Ascending aorta (tissue), 2 donors: ENCODE measurements at places on chromosomes 11 and 22.

DNA sequence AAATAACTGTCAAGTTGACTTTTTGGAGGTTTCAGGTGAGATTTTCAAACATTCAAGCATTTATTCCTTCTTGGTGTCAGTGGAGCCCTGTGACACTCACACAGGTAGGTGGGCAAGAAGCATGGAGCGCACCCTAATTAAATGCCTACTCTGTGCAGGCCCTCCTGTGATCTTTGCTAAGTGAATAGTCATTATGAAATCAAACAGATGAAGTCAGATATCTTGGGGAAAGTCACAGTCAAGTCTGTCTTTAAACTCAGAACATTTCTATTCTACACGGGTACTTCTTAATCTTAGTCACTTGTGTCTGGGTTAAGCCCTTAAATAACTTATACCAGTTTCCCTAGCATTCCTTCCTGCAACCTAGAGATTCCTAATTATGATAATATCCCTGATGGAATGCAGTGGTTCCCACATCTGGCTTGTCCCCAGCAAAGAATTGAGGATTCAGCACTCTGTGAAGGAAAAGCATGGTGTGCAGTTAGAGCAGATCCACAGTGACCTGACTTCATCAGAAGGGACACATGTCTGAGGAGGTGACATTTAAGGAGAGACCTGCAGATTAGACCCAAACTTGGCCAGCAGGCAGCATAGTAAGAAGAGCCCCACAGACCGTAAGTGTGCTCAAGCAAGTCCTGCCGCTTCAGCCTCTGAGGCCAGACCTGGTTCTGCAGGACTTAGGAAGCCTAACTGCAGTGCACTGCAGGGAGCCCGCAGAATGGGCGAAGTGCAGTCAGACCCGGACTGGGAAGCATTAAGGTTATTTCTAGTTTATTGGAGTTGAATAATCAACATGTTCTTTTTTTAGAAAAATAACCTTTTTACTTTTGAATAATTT is 85.3 kb upstream of the GAL start:
- peaks cover 85% of the 10 kb centered on the region for H3K36me3 ChIP-seq
- DNase-seq = no peak
- H3K27ac ChIP-seq = no peak overlapping the region
- H3K4me3 ChIP-seq = no peak overlapping the region

- H3K4me1 ChIP-seq = no peaks in the 10 kb centered on the region
- no peaks in the 10 kb centered on the region for H3K36me3 ChIP-seq
- no peak for DNase-seq
- H3K4me3 ChIP-seq = no peak overlapping the region
These were observed 36.5 kb downstream of the CTSC start for GRCh38 chr11:88300888-88301487.

DNA sequence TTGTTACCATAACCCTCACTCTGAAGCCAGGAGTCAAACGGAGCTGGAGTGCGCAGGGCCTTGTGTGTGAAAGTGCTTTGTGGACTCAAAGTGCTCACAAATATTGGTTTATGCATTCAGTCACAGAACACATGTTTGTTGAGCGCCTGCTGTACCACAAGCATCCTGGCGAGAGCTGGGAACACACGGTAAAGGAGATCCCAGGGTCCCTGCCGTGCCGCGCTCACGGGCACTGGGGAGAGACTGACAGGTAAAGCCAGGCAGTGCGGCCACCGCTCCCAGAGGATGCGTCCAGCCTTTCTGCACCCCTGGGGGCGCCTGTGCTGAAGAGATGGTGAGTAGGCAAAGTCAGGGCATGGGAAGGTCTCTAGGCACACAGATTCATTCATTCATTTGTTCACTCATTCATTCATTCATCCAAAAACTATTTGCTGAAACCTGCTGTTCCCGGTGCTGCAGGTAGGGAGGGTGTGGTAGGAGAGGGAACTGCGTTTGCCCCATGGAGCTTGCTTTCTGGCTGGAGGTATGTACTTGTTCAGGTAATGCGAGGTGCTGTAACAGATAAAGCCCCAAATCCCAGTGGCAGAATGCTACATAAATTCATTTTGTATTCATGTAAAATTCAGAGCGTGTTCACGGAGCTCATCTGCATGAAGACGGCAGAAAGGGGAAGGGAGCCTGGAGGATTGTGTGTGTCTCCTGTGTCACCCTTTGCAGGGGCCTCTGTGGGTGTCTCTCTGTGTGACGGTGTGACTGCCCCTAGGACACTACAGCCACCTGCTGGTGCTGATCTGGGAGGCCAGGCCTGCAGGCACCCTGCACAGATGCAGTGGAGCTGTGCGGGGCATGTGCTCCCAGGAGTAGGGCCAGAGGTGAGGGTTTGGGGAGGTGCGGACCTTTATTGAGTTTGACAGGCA is 167.0 kb upstream of the B3GAT1 start:
- H3K4me3 ChIP-seq = no peak overlapping the region
- no peak overlapping the region for H3K27ac ChIP-seq
- no peak for DNase-seq
- no peaks in the 10 kb centered on the region for H3K4me1 ChIP-seq

GRCh38 chr22:39577900-39578299 is 7.3 kb downstream of the CACNA1I start:
- no peaks in the 10 kb centered on the region for H3K36me3 ChIP-seq
- H3K4me1 ChIP-seq = no peaks in the 10 kb centered on the region
- H3K4me3 ChIP-seq = no peak overlapping the region
- DNase-seq = no peak
- no peaks in the 10 kb centered on the region for H3K27me3 ChIP-seq

- H3K4me1 ChIP-seq = no peaks in the 10 kb centered on the region
- DNase-seq = no peak
- H3K4me3 ChIP-seq = no peak overlapping the region
- peaks cover 5% of the 10 kb centered on the region for H3K36me3 ChIP-seq
These were observed 7.0 kb downstream of the UNC93B1 start for GRCh38 chr11:67996622-67997474.

DNA sequence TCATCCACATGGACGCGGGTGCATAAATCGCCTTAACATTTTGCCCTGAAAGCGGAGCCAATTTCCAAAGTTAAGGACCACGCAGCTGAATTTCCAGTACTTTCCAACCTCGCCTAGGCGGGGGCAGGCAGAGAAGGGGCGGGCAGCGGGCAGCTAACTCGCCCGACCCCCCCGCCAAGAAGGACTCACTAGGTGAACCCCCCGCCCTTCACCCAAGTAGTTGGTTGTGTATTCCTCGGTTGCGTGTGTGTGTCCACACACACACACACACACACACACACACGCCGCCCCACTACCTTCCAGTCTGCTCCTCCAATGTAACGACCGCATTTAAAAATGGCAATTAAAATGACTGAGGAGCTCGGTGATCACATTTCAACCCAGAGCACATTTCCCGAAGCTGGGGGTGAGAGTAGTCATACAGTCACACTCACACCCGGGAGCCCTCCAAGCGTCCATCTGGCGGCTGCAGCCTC is 1.4 kb downstream of the TENM4 start:
- H3K27me3 ChIP-seq = no peaks in the 10 kb centered on the region
- H3K4me1 ChIP-seq = no peaks in the 10 kb centered on the region
- H3K27ac ChIP-seq = peak overlapping the region; percentile 87

DNA sequence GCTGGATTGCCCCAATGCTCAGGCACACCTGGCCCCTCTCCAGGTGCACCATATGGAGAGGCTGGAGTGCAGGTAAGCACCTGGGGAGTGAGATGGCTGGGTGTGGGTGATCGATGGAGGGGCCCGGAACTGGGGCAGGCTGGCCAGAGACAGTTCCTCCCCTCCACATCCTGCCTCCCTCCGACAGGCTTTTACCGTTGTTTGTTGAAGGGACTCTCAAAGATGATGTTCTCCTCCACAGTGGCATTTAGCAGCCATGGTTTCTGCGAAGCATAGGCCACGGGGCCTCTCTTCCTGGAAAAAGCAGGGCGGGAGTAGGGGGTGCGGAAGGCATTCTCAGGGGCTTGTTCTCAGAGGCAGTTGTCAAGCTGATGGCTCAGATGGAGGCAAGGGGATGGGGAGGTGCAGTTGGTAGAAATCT is 25.9 kb upstream of the KCNJ11 start:
- no peak overlapping the region for H3K4me3 ChIP-seq
- no peak for DNase-seq
- no peaks in the 10 kb centered on the region for H3K4me1 ChIP-seq
- no peaks in the 10 kb centered on the region for H3K36me3 ChIP-seq
- H3K27ac ChIP-seq = no peak overlapping the region

GRCh38 chr11:3094223-3094824 is 37.1 kb upstream of the CARS1 start:
- no peak overlapping the region for H3K27ac ChIP-seq
- peaks cover 3% of the 10 kb centered on the region for H3K4me1 ChIP-seq
- H3K36me3 ChIP-seq = peaks cover 35% of the 10 kb centered on the region
- no peak overlapping the region for H3K4me3 ChIP-seq
- no peaks in the 10 kb centered on the region for H3K27me3 ChIP-seq

DNA sequence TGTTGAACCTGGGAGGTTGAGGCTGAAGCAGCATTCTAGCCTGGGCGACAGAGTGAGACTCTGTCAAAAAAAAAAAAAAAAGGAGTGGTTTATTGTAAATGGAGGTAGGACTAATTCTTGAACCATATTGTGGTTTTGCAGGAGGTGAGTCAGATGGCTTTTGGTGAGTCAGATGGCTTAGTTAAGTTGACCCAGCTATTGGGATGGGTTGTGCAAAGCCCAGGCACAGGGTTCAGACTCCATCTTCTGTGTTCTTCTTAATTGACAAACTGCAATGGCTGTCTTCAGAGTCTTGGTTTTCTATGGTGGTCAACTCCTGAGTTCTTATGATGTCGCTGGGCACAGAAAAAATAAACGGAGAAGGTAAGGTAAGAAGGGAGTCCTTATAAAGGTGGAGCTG is 182.7 kb downstream of the ADAMTS15 start:
- H3K27ac ChIP-seq = no peak overlapping the region
- H3K4me1 ChIP-seq = peaks cover 6% of the 10 kb centered on the region
- H3K36me3 ChIP-seq = no peaks in the 10 kb centered on the region
- DNase-seq = no peak

DNA sequence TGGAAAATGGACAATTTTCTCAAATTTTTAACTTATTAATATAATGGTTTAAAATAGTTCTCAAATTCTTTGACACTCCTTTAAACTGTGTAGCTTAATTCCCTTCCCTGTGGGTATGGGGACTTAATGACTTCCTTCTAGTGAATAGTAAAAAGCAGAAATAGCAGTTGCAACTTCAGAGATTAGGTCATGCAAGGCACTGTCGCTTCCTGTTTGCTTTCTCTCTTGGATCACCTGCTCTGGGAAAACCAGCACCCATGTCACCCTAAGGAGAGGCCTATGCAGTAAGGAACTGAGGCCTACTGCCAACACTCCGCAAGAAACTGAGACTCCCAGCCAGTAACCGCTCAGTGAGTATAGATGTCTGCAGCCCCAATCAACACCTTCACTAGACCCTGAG is 5.5 kb upstream of the PANX3 start:
- no peak overlapping the region for H3K27ac ChIP-seq
- H3K36me3 ChIP-seq = no peaks in the 10 kb centered on the region
- no peaks in the 10 kb centered on the region for H3K4me1 ChIP-seq

- no peaks in the 10 kb centered on the region for H3K27me3 ChIP-seq
- H3K27ac ChIP-seq = no peak overlapping the region
- no peak overlapping the region for H3K4me3 ChIP-seq
- no peaks in the 10 kb centered on the region for H3K36me3 ChIP-seq
These were observed 20.8 kb downstream of the BID start for GRCh38 chr22:17753401-17753989.
